Activated gamma-delta T cell treated with Interleukin-2 at 50 U/mL for 16 hours (primary cell): ENCODE measurements at places on chromosomes 7 and 10.

GRCh38 chr10:23094786-23095403 lies 484 bp upstream of the MSRB2 start:
- DNase-seq = no peak

DNA sequence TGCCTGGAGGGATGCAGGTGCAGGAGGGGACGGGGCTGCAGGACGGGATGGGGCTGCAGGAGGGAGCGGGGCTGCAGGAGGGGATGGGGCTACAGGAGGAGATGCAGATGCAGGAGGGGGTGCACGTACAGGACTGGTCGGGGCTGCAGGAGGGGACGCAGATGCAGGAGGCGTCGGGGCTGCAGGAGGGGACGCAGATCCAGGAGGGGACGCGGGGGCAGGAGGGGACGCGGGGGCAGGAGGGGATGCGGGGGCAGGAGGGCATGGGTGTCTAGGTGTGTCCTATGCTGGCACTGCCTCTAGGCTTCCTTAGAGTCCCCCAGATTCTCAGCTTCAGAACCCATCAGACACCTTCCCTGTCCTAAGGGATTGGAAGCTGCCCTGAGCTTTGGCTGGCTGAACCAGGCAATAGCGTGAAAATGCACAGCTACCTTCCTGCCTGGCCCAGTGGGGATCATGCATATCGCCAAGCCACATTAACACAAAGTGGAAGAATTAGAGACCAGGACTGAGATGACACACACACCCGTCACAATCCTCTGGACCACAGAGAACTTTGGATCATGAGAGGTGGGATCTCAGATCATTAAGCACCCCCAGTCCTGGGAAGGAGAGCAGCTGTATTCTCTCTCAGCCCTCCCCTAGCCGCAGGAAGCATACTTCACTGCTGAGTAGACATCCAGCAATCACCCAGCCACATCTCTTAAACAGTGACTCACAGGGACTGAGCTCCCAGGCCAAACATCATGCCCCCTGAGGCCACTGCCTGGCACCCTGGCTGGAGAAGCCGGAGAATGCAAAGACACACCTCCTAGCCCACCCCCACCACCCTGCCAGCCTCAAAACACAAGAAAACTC lies 67.3 kb downstream of the VWA2 start:
- DNase-seq = no peak

DNA sequence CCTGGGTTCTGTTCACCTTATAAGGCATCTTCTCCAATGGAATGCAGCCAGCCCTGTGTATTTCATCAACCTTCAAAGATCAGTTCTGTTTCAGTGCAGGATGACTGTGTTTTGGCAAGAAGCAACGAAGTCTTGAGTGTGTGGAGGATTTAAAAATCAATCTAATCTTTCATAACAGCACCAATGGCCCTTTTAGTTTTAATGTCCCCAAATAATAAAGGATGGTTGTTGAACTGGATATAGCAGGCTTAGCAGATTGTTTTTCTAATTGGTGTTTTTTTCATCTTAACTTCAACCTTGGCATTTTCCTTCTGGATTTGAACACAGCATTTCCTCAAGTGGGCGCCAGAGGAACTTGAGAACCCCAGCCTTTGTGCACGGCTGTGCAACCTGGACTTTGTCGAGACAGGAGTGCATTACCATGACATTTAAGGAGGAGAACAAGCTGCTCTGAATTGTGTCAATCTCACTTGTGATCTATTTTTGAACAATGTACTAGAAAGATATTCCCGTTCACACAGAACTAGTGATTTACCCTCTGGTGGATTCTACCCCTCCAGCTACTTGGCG lies 313.3 kb upstream of the AKR1E2 start:
- DNase-seq = no peak

- DNase-seq = no peak
These were observed 1.3 kb upstream of the ATXN7L1 start for GRCh38 chr7:105877736-105878135.

DNA sequence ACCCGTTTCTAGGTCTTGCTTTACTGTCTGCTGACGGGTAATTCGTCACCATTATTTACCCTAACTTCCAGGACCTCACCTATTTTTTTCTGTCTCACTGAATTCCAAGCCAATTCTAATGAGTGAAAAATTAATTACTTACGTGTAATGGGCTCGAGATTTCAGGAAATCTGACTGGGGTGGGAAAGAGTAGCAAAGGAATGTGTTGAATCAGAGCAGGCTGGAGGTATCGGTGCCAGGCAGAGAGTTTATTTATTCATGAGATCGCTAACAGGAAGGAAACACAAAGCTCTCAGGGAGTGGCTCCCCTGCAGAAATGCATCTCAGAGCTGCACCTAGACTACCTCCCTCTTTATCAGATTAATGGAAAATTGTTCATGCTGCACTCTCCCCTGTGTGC lies 4.0 kb upstream of the DIP2C start:
- no peak for DNase-seq

- no peak for DNase-seq
These were observed 747 bp upstream of the NEURL1 start for GRCh38 chr10:103492655-103493261.

- DNase-seq = no peak
These were observed 95.9 kb downstream of the POLL start for GRCh38 chr10:101492205-101492604.

DNA sequence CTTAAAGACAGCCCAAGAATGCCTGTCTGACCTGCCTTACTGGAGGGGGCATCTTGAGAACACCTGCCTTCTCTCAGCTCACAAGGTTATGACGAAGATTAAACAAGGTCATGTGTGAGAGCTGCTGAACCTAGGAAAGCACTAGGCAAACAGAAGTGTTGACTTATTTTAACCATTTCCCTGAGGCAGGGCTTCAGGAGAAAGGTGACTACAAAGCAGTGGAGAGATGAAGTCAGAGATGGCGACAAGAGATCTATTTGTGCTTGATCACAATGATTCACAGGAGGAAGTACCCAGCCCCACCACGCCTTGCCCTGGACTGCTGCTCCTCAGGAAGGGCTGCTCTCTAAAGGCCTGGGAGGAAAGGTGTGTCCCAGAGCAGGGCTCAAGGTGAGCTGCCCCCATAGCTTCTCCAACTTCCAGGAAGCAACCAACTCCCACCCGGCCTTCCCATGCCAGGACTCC lies 27.8 kb downstream of the STN1 start:
- no peak for DNase-seq
